Natural killer cell treated with Interleukin-12 subunit alpha and Interleukin-12 subunit beta and Interleukin-15 and Interleukin-18, amount 100 ng/mL, for 72 hours (primary cell): ENCODE measurements at places on chromosomes 16 and 17. TPM values are rescaled to one million over a fixed set of nuclear protein-coding genes. Genes with fewer than 3 reads are reported as not detected.
A peak's percentile ranks its signal among the peaks of the same experiment; 100 is the strongest.

Gene GNAO1
- total RNA-seq = not detected

GRCh38 chr17:61338000-61338798 is 61.4 kb upstream of the TBX2 start:
- no peak for DNase-seq

- DNase-seq = no peak
Observed at GRCh38 chr16:28210264-28210663, 1.5 kb downstream of the XPO6 start.

- DNase-seq = no peak
Observed at GRCh38 chr16:30535106-30535776, 583 bp upstream of the ZNF747 start.

- DNase-seq = no peak
Observed at GRCh38 chr16:27199736-27200135, 3.6 kb upstream of the KDM8 start.

Gene CHD9NB
- total RNA-seq = 0.17 TPM

DNA sequence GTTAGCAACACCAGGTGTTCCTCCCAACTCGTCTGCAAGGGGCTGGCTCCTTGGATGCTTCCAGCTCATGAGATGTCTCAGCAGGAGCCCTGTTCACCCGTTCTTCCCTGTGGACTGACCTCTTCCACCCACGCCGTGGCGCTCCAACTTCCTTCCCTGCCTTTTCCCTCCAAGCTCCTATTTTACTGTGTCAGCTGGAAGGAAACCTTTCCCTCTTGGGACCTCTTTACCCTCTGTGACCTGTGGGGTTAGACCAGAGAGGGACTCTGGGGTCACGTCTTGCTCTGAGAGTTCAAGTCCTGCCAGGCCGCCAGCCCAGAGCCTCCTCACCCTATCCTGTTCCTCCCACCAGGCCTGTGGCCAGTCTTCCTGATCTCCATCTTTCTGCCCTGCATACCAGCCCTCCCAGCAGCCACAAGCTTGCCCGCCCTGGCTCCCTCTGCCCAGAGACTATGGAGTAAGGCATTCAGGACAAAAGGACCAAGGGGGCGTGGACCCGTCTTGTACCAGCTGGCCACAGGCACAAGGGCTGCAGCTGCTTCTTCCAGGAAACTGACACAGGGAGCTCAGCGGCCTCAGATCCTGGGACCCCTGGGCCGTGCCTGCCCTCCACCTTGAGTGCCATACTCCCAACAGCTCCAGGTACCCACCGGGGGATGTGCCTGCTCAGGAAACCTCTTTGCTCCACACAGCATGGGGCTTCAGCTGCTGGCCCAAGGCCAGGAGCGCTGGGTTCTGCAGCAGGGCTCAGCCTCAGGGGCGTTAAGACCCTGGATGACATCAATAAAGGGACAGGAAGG is 3.0 kb downstream of the PAQR4 start:
- no peak for DNase-seq

GRCh38 chr17:57341611-57342540 is 85.6 kb downstream of the MSI2 start:
- no peak for DNase-seq

Gene HOXB6
- 1.9 TPM for total RNA-seq

- DNase-seq = no peak
Observed at GRCh38 chr16:85210423-85211169, 98.3 kb upstream of the CIBAR2 start.

GRCh38 chr17:48463526-48463925 is 33.5 kb upstream of the SKAP1 start:
- DNase-seq = no peak

Gene SEPTIN1
- total RNA-seq = 192 TPM

Gene SNX11
- total RNA-seq = 164 TPM

DNA sequence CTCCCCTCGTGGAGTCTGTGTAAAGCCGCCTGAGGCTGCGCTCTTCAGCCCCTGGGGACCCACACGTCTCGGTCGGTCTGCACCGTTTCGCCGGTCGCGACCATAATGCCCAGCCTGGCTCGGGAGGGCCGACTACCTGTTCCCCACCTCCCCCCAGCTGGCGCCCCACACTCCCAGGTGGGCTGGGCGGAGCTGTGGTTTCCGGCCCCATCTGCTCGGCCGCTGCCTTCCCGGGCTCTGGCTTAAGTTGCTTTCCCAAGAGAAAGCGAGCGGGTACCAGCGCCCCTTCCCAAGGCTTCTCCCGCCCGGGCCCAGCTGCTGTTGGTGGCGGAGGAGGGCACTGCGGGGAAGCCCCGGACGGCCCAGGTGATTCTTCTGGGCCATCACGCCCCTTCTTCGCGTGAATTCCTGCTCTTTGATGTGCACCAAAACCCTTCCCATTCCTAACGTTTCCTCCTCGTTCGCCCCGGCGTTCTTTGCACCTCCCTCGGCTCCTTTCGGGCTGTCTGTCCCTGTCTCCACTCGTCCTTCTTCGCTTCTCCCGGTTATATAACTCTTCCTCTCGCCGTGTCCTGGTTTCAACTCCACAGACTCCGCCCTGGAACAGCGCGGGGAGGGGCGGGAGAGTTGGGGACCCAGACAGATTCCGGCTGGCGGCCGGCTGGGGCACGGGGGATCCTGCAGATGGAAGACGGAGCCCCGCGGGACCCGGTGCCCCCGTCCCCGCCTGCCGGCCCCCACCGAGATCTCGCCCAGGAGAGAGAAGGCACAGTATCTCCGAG is 2.0 kb downstream of the KDM6B start:
- DNase-seq = peak; percentile 56

DNA sequence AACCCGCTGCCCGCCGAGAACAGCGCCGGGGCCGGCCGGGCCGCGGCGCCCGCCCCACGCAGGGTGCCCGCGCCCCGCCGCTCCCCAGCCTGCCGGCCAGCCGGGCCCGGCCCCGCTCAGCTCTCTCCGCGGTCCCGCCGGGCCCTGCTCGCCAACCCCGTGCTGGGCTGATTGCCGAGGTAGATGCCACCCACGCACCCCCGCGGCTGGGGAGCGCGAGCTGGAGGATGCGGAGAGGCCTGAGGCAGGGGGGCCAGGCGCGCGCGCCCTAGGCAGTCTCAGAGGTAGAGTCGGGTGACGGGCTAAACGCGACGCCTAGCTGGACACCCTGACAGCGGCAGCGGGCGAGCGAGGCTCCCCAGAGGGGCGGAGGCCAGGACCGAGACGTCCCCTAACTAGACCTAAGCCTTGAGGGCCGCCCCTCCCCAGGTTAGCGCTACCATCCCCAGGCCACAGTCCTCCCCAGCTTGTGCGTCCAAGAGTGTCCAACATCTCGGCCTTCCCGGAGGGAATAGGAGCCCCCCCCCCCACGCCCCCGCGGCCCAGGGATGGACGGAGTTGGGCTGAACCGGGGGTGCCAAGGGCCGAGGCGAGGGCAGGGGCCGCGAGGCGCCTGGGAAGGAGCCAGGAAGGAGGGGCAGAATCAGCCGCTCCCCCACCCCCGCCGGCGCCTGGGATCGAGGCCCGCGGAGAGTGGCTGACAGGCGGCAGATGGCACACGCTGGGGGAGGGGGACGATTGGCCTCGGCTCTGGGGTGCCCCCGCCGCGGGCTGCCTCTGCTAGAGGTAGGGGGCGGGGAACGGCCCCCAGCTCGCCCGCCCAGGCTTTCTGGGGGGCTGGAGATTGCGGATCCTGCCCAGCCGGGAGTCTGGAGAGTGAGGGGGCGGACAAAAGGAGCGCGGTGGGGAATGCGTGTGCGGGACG is 2.5 kb upstream of the ZNF423 start:
- DNase-seq = no peak

Gene PPL
- not detected for total RNA-seq

Gene TNK1
- 0.36 TPM for total RNA-seq

GRCh38 chr16:1090620-1091587 is 5.1 kb downstream of the C1QTNF8 start:
- DNase-seq = no peak

DNA sequence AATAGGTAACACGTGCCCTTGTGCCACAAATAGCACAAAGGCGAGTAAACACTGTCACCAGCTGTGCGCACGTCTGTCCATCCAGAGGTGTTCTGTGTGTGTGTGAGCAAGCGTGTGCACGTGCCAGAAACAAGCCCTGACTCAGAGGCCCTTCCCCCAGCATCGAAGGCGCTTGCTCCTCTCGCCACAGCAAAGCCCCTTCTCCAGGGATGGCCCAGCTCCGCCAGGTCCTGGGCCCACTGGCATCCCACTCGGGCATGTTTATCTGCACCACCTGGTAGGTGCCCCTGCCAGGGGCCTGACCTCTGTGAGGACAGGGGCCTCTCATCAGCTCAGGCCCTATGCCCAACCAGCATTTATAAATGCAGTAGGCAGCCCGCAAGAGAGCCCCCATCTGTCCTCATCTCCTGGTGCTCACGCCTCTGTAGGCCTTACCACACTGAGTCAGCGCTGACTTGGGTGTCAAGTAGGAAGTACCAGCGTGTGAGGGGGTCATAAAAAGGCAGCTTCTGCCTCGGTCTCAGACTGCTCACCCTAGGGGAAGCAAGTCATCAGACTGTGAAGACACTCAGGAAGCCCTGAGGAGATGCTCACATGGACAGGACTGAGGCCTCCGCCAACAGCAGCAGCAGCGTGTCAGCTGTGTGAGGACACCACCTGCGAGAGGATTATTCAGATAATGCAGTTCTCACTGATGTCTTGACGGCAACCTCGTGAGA is 10.8 kb downstream of the TMEM235 start:
- DNase-seq = peak; percentile 81

DNA sequence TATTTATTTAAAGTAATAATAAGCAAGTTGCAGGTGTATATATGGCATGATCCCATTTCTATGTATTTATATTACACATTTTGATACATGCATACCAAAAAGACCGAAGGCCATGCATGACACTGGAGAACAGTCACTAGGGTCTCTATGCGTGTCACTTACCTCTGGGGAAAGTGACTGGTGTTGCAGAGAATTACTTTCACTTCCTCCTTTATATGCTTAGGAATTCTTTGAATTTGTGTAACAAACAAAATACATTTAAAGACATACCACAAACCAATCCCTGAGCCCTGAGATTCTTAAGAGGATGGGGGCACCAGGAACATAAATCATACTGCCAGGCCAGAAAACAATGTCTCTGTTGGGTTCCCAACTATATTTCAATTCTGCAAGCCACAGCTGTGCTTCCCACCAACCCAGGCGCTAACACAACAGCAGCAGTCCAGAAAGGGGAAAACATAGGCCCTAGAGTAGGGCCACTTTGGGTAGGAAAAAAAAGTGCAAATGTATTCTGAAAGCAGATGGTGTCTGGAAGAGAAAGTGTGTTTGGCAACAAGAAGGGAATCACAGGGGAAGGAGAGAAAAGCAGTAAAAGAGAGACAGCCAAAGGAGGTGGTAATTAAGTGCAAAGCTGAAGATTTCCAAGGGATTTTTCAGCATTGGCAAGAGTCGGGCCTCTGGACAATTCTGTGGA is 24.5 kb upstream of the HYDIN start:
- DNase-seq = no peak

Gene CYGB
- 1.0 TPM for total RNA-seq
